ENCODE measurements at places on chromosomes 6 and 20. TPM values are rescaled to one million over a fixed set of nuclear protein-coding genes. Genes with fewer than 3 reads are reported as not detected.

DNA sequence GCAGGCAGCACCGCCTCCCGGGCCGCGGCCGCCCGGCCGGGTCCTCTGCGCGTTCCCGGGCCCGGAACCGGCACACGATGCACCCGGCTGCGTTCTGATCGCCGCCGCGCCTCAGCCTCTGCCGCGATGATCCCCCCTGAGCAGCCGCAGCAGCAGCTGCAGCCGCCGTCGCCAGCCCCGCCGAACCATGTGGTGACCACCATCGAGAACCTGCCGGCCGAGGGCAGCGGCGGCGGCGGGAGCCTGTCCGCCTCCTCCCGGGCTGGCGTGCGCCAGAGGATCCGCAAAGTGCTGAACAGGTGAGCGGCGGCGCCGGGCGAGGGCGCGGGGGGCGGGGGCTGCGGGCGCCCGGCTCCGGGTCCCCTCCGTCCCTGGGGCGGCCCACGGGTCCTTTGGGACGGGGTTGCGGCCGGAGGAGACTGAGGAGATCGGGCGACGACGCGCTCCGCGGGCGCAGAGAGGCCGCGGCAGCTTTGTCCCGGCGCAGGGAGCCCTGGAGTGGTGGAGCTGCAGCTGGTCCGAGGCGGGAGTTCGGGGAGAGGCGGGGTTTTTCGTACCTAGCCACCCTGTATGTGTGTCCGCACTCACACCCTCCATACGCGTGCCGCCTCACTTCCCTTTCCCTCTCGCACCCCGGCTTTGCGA is 659 bp downstream of the SLC35F1 start:
- DNase-seq = no peak

DNA sequence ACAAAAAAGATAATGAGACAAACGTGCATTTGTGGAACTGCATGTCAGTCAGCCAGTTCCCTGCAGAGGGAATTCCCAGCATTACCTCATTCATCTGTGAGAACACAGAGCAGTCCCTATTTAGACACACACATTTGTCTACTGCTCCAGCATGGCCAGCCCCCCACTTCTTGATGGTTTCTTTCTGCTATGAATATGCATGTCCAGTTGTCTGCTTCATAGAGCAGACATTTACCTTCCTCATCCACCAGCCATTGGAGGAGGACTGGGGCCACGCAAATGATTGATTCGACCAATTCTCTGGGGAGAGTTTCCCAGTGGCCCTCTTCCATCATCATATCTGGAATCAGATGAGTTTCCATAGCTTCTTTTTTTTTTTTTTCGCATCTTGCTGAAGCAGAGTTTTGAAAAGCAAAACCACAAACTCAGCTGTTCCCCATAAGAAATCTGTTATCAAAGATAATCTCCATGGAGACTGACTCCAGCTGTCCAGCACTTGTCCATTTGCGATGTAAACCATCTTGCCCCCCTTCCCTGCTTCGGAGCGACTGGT is 11.8 kb downstream of the ENPP1 start:
- DNase-seq = peak; percentile 86

DNA sequence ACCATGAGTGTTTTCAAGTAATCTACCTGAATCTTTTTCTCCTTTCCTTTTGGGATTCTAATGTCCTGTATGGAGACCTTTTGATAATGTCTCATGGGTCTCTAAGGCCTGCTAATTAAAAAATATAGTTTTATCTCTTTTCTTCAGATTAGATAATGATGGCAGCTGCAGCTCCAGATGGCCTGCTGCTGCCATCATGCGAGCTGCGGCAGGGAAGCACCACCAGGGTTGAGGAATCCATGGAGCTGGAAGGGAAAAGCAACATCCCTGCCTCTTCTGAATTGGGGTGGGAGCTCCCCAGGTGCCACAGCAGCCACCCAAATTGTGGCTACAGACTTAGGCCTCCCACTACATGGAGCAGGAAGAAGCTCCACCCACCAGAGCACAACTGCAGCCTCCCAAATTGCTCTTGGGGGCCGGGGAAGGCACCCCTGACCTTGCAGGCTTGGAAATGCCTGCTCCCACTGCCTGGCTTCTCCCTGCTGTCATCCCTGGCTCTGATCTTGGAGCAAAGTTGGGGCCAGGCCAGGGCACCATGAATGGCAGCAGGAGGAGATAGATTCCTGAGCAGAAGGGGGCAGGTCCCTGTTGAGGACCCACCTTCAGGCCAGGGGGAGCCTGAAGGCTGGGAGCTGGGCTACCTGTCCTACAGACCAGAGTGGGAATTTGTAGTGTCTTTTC is 189.6 kb upstream of the MAN1A1 start:
- no peak for DNase-seq

DNA sequence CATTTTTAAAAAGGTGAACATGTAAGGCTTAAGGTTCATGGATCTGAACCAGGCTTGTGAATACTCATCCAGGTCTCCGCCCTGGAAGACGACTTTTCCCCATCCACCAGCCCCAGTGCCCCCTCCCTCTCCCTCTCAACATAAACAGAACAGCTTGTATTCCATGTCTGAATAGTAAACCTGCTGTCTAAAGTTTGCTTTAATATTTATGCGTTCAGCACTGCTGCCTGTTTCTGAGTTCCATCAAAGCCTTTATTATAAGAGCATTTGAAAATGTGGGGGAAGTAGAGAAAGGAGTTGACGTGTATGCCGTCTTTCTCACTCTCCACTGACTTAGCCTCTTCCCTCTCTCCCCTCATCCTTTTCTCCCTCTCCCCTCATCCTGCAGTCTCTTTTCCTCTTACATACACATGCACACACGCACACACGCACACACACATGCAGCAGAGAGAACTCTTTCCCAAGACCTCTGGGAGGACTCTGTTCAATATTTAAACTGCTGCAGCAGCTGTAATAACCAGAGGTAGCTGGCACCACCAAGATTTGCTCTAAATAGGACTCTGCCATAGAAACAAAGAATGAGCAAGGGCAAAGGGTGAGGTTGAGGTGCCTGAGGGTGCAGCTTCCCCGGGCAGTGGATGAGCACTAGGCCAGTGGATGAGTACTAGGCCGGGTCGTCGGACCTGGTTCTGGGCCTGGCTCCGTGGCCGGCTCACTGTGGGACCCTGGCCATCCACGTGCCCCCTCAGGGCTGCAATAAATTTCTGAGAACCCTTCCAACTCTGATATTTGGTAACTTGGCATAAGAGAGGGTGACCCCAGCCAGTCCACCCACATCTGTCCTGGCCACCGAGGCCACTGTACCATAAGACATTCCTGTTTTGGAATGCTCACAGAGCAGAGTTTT is 35.4 kb upstream of the VSTM2L start:
- peak; percentile 52 for DNase-seq

GRCh38 chr6:14762077-14762476 is 483.8 kb upstream of the JARID2 start:
- no peak for DNase-seq

- DNase-seq = no peak
These were observed 84.3 kb upstream of the ESR1 start for GRCh38 chr6:151723152-151723551.

DNA sequence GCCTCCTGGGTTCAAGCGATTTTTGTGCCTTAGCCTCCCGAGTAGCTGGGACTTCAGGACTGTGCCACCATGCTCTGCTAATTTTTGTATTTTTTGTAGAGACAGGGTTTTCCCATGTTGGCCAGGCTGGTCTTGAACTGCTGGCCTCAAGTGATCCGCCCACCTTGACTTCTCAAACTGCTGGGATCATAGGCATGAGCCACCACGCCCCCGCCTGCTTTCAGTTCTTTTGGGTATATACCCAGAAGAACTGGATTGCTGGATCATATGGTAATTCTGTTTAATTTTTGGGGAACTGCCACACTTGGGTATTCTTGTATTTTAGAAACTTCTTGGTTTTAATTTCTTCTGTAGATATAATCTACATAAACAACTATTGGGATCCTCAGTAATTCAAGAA is 17.0 kb downstream of the CDS2 start:
- no peak for DNase-seq

GRCh38 chr20:62008643-62009183 is 57.0 kb downstream of the TAF4 start:
- no peak for DNase-seq

GRCh38 chr20:58246346-58246745 is 17.9 kb upstream of the ANKRD60 start:
- peak; percentile 22 for DNase-seq

VGLL2 gene
- total RNA-seq = 24.4 TPM

TBCC gene
- total RNA-seq = 44.3 TPM

HLA-DOB gene
- not detected for total RNA-seq

MAP3K5 gene
- 14.2 TPM for total RNA-seq
